ENCODE measurements at places on chromosomes 6 and 20.
A peak's percentile ranks its signal among the peaks of the same experiment; 100 is the strongest.

DNA sequence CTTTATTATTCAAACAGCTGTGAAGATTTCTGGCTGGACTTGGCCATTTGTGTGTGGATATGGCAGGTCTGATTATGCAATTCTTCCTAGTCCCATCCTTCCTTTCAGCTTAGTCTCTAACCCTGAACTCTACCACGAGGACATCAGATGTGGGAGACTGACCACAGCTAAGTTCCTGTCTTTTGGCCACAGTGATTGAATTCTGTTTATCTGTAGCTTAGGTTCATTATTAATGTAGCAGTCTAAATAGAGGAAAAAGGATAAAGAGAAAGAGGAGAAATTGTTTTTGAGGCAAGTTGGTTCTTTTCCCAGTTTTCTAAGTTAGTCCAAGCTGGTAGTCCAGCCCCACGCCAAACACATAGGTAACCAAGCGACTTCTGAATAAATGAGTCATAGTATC is 598.9 kb downstream of the RFPL4B start:
- no peak for DNase-seq

GRCh38 chr6:112680091-112680490 is 333.0 kb downstream of the RFPL4B start:
- no peak for DNase-seq

- no peak for DNase-seq
Measured at GRCh38 chr6:110201151-110201884, 21.1 kb downstream of the CDC40 start.

- no peak for DNase-seq
Measured at GRCh38 chr6:70666706-70667105, 977 bp upstream of the SMAP1 start.

DNA sequence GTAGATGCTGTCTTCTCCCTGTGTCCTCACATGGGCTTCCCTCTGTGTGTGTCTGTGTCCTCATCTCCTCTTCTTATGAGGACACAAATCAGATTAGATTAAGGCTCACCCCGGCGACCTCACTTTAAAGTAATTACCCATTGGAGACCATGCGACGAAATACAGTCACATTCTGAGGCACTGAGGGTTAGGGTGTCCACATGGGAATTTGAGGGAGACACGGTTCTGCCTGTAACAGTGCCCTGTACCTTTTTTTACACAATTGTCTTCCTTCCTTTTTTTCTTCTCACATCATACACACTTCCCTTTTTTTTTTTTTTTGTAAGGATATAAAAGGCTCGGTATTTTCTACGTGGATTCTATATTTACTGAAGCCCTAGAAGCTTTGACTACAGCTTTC is 48.9 kb downstream of the DEK start:
- no peak for DNase-seq

- no peak for DNase-seq
Measured at GRCh38 chr20:25421102-25421501, 13.6 kb downstream of the GINS1 start.

GRCh38 chr6:133240511-133241085 is 559 bp upstream of the EYA4 start:
- no peak for DNase-seq

- no peak for DNase-seq
Measured at GRCh38 chr6:13303668-13304017, 24.7 kb downstream of the TBC1D7 start.

DNA sequence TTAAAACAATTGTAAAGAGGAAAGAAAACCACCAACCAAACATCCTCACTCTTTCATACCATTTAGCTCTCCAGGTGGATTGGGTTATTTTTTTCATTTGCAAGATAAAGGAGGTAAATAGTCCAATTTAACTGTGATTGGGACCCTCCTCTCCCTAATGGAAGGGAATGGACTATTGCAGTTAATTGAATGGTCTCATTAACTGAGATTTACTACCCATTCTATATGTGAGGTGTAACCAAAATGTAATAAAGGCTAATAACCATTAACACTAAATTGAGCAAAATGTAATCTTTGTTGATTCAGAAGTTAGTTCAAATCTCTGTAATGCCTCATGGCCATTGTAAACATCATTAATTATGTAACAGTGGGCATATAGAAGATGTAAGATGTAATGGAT is 105.0 kb downstream of the KLHL32 start:
- DNase-seq, result no peak

DNA sequence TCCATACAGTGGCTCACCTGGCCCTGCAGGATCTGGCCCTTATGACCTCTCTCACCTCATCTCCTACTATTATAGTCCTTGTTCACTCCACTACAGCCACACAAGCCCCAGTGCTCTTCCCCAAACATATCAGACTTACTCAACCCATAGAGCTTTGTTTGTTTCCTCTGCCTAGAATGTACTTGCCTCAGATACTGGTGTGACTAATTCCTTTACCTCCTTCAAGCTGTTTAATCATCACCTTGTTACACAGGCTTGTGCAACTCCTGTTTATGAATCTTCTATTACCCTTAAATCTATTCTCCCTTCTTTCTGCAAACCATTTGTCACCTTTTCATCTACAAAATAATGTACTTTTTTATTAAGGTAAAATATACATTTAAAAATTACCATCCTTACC is 3.2 kb downstream of the DEFB125 start:
- no peak for DNase-seq

GRCh38 chr6:125945378-125946141 is 11.0 kb upstream of the HINT3 start:
- DNase-seq, result no peak

DNA sequence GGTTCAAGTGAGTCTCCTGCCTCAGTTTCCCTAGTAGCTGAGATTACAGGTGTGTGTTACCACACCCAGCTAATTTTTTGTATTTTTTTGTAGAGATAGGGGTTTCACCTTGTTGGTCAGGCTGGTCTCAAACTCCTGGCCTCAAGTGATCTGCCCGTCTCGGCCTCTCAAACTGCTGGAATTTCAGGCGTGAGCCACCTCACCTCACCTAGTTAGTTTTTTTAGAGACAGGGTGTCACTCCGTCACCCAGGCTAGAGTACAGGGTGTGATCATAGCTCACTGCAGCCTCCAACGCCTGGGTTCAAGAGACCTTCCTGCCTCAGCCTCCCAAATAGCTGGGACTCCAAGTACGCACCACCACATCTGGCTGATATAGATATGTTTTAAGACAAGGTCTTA is 22.9 kb downstream of the SYTL3 start:
- no peak for DNase-seq

DNA sequence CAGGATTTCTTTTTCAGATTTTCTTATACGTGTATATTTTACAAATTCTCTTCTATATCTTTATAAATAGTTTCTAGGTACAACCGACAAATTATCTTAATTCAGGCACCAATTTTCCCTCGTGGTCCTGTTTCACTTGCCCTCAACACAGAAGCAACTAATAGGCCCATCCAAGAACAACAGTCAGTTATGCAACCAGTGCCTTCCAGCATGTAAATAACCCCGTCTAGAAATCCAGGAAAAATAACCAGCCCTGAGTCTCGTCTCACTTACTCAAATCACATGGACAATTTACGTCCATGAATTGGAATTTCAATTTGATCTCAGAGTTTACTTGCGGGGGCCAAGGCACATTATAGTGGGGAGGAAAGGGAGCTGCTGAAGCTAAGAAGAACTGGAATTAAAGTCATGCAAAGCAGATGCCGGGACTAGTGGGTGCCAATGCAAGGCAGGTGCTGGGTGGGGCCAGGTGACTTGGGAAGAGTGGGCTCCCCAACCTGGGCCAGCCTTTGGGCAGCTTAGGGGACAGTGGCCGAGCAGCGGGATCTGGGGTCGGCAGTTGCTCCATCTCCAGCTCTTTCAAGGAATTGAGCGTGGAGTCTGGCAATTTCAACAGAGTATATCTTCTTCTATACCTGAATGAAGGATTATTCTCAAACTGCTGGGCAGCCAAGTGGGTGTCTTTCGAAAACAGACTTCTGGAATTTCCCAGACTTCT is 121.7 kb downstream of the EDN3 start:
- no peak for DNase-seq

- DNase-seq, result no peak
Measured at GRCh38 chr20:53950031-53950430, 120.4 kb downstream of the BCAS1 start.

- no peak for DNase-seq
Measured at GRCh38 chr20:15491575-15491974, 1081.7 kb downstream of the KIF16B start.

GRCh38 chr6:1079525-1079924 is 232.4 kb upstream of the FOXQ1 start:
- no peak for DNase-seq

DNA sequence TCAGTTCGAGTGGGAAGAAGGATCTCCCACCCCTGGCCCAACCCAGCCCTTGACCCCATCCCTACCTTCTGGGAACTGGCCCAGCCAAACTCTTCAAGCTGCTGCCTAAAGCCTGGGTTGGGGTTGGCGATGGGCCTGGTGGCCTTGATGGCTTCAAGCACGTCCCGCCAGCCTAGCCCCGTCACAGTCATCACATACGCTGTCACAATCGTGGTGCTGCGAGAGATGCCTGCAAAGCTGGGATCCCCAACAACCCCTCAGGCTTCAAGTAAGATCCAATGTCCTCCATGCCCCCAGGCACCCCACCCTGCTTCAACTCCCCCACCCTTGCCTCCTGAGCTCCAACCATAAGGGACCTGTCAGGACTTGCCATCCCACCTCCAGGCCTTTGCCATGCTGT is 7.8 kb downstream of the DUSP15 start:
- no peak for DNase-seq

DNA sequence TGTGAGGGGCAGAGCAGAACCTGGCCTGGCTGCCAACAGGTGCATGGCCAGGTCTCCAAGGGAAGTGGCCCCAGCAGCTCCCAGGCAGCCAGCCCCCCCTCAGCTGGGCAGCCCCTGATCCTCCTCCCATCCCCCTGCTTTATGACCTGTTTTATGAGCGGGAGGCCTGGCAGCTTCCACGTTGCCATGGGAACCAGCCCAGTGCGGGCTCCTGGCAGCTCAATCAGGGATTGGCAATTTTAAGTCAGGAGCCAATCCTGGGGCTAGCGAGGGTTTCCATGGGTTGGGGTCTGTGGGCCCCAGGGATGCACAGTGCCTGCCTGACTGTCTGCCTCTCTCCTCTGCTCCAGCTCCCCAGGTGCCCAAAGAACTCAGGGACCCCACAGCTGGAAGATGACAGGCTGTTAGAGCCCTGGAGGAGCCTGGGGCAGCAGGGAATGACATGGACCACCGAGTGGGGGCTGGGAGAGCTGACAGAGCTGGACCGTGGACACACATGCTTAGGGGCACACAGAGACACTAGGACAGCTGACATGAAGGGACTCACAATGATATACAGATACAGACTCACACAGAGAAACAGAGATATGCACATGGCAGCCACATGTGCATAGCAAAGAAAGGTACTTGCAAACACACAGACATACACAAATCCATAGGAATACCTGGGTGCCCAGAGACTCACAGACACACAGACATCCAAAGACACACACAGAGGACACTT is 56.5 kb upstream of the SIRPA start:
- DNase-seq, result peak; percentile 60

DNA sequence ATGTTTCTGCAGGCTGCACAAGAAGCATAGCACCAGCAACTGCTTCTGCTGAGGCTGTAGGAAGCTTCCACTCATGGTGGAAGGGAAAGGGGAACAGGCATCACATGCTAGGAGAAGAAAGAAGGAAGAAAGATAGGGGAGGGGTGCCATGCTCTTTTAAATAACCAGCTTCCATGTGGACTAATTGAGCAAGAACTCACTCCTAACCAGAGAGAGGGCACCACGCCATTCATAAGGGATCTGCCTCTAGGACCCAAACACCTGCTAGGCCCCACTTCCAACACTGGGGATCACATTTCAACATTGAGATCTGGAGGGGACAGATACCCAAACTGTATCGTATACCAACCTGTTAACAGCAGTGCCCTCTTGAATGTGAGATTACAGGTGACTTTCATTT is 46.9 kb upstream of the ARMC2 start:
- DNase-seq, result no peak

GRCh38 chr6:127520066-127520465 is 931 bp upstream of the MTCL3 start:
- no peak for DNase-seq

GRCh38 chr6:4078691-4079471 is at the start of gene FAM217A:
TSS of gene FAM217A (minus strand) at chr6:4079137. CDS start at chr6:4077414, 1,723 bp downstream.
- no peak for DNase-seq

DNA sequence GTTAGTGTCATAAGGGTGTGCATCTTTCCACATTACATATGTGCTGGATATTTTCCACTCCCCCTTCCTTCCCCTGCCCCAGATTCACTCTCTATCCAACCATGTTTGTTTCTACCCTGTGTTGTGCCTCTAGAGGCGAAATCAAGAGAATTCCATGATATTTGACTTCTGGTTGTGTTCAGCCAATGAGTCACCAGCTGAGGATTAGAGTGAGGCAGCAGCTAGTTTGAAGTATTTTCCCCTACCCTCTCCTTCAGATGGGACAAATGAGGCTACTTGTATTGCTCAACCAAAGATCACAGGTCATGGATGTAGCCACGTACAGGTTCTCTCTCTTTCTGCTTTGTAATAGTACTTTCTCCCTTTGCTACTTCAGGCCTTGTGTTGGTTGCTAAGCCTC is 24.5 kb upstream of the OR2J2 start:
- DNase-seq, result no peak

DNA sequence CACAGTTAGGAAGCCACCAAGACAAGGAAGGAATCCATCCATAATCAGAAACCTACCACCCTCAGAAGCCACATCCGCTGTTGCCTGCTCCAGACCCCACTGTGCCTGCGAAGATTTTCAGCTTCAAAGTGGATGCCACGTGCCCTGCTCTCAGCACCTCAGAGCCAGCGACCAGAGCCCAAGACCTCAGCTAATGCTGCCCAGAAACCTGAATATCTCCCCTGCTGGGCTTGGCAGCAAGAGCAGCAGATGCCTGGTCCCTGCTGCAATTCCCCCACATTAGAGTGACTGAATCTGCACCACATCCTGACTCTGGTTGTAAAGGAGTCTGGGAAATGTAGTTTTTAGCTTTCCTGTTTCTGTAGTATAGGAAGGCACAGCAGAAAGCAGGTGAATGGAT is 10.7 kb upstream of the ULBP3 start:
- DNase-seq, result no peak

- peak; percentile 45 for DNase-seq
Measured at GRCh38 chr20:32678948-32679347, 5.2 kb upstream of the C20orf203 start.

DNA sequence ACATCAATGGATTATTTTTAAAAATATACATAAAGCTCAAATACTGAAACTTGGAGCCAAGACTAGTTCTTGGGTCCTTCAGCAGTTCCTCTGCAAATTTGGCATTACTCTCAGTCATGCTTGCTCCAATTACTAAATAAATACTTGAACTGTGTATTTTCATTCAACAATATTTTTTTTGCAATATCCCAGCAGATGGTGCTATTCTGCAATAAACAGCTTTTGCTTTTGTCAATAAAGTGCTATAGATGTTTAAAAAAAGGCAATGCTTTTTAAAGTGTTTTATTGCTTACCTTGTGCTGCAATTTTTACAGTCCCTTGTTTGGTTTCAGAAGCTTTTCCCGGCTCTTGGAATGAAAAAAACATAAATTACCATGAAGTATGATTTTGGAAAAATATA is 243.4 kb downstream of the TRDN start:
- DNase-seq, result no peak

GRCh38 chr6:148693882-148694484 is 52.8 kb upstream of the UST start:
- DNase-seq, result no peak

All from anterior cingulate cortex (tissue), 58 donors.